ENCODE measurements at places on chromosomes 11 and 22.

- DNase-seq: no peak
Observed at GRCh38 chr11:78630561-78631303, 56.1 kb upstream of the NARS2 start.

- DNase-seq: no peak
Observed at GRCh38 chr11:28799316-28799715, 691.1 kb downstream of the METTL15 start.

DNA sequence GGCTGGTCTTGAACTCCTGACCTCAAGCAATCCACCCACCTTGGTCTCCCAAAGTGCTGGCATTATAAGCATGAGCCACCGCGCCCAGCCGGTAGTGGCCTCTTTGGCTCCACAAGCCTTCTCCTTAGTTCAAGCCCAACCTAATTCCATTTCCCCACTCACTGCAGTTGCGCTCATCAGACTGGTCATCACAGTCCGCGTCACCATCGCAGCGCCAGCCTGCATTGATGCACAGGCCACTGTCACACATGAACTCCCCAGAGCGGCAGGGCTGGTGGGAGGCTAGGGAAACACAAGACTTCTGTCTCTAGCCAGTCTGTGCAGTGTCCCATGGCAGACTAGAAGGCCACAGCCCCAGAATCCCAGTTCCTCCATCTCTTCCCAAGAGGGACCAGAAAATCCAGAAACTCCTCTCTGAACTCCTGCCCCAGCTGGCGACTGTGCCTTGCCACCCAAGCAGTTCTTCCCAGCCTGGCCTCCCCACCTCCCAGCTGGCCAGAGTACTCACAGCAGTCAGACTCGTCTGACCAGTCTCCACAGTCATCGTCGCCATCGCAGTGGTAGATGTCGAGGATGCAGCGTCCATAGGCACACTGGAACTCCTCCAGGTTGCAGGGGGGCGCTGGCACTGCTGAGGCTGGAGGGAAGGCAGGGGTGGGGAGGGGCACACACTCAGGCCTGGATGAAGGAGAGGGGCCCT lies 19.8 kb downstream of the LRP4 start:
- DNase-seq: no peak

DNA sequence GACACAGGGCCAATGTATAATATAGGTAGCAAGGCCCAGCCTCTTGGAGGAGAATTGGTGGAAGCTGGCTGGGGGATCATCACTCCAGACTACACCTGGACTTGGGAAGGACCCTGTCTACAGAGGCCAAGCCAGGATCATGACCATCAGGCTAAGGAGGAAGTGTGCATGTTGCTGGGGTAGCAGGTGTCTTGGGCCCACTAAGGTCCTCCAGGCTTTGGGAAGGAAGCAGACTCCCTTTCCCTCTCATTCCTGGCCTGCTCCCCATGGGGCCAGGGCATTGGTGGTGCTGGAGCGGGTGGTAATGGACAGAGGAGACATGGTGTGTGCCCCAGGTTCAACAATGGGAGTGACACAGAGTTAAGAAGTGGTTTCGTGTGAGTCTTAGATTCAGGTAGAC lies 16.0 kb upstream of the TUB start:
- DNase-seq: no peak

DNA sequence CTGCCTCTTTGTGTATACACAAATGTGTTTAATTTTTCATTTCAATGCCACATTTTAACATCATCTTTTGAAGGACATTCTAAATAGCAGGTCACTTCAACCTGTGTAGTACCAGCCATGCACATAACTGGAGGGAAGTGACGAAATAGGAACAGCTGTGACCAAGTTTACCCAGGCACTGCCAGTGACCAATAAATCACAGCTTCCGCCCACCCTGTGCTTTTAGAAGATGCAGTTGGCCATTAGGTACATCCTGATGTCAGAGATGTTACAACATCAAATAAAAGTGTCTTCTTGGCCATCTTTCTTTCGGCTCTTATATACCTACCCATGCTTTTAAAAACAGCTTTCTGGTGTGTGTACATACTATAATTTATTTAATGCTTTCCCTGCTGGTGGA lies 7.8 kb downstream of the LDLRAD3 start:
- DNase-seq: no peak

DNA sequence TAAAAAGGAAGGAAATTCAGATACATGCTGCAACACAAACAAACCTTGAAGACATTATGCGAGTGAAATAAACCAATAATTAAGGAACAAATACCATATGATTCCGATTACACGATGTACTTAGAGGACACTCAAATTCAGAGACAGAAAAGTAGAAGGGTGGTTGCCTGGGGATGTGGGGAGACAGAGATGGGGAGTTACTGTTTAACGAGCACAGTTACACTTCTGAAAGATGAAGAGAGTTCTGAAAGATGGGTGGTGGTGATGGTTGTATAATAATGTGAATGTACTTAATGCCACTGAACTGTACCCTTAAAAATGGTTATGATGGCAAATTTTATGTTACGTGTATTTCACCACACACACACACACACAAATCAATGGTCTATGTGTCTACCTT lies 14.7 kb downstream of the ZBTB44 start:
- DNase-seq: no peak

Data from T-helper 17 cell (primary cell).